ENCODE measurements at places on chromosomes 13 and 19. TPM values are rescaled to one million over a fixed set of nuclear protein-coding genes. Genes with fewer than 3 reads are reported as not detected.

RXFP2 gene
- not detected for polyA plus RNA-seq

- H3K4me1 ChIP-seq: peaks cover 14% of the 10 kb centered on the region
- peak overlapping the region; percentile 82 for H3K4me3 ChIP-seq
- H3K27me3 ChIP-seq: peaks cover 3% of the 10 kb centered on the region
Measured at GRCh38 chr13:23695711-23696464, 125.7 kb downstream of the TNFRSF19 start.

GRCh38 chr13:90732049-90732448 lies 615.4 kb upstream of the MIR17HG start:
- peaks cover 3% of the 10 kb centered on the region for H3K27me3 ChIP-seq
- H3K36me3 ChIP-seq: no peaks in the 10 kb centered on the region
- DNase-seq: no peak
- H3K27ac ChIP-seq: no peak overlapping the region
- H3K4me1 ChIP-seq: no peaks in the 10 kb centered on the region

C19orf85 gene
- not detected for polyA plus RNA-seq

MUC16 gene
- not detected for polyA plus RNA-seq

DNA sequence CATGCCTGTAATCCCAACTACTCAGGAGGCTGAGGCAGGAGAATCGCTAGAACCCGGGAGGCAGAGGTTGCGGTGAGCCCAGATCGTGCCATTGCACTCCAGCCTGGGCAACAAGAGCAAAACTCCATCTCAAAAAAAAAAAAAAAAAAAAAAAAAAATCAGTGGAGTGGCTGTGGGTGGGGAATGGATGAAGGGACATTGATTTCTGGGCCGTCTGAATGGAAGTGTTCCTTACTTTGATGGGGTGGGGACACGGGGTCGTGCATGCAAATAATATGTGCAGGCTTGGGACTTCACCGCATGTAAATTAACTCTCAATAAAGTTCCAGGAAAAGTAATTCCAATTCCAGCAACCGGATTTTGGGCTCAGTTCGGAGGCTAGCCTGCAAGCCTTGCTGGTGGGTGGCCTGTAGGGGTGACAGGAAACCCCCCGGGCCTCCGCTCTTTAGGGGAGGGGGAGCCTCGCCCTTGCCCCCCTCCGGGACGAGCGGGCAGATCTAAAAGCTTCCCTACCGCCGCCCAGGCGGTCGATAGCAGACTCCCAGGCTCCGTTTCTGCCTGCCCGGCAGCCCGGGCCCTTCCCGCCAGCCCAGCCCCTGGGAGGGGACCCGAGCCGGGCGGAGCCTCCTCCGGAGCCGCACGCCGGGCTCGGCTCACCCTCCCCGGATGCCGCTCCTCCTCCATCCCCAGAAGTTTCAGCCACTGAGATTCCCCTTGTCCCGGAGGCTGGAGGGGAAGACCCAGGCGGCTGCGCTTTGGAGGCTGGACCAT lies 48.0 kb upstream of the ADGRE5 start:
- no peak for DNase-seq
- H3K27me3 ChIP-seq: peaks cover 9% of the 10 kb centered on the region
- H3K4me1 ChIP-seq: peaks cover 1% of the 10 kb centered on the region
- peaks cover 4% of the 10 kb centered on the region for H3K36me3 ChIP-seq

- peaks cover 4% of the 10 kb centered on the region for H3K27me3 ChIP-seq
- H3K4me1 ChIP-seq: peaks cover 90% of the 10 kb centered on the region
- DNase-seq: no peak
- no peaks in the 10 kb centered on the region for H3K36me3 ChIP-seq
Measured at GRCh38 chr19:5950741-5951140, 27.2 kb downstream of the RANBP3 start.

DNA sequence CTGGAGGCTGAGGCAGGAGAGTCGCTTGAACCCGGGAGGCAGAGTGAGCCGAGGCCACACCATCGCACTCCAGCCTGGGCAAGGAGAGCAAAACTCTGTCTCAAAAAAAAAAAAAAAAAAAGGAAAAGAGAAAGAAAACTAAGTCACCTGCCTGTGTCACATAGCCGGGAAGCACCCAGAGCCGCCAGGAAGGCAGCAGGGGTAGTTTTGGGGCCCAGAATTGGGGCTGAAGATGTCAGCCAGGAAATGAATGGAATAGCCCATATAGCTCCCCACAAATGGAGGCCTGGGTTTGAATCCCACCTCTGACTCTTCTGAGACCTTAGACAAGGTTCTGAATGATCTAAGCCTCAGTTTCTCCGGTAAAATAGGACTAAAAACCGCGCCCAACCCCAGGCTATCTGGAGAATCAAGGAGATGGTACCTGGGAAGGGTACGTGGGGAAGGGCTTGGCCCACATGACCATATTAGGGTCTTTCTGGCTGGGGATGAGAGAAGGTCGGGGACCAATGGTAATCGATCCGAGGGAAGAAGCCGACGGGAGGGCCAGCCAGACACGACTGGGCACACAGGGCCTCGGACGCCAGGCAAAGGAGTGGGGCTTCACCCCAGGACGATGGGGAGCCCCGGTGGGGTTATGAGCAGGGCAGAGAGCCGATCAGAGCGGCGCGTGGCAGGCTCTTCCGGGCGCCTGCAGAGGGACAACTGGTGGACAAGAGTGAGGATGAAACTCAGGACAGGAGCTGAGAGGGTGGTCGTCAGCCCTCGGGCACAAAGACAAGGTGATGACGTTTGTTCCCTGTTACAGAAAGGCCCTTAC lies 14.4 kb downstream of the CCDC124 start:
- H3K27me3 ChIP-seq: peaks cover 38% of the 10 kb centered on the region
- peak overlapping the region; percentile 92 for H3K4me3 ChIP-seq
- H3K27ac ChIP-seq: peak overlapping the region; percentile 89

DNA sequence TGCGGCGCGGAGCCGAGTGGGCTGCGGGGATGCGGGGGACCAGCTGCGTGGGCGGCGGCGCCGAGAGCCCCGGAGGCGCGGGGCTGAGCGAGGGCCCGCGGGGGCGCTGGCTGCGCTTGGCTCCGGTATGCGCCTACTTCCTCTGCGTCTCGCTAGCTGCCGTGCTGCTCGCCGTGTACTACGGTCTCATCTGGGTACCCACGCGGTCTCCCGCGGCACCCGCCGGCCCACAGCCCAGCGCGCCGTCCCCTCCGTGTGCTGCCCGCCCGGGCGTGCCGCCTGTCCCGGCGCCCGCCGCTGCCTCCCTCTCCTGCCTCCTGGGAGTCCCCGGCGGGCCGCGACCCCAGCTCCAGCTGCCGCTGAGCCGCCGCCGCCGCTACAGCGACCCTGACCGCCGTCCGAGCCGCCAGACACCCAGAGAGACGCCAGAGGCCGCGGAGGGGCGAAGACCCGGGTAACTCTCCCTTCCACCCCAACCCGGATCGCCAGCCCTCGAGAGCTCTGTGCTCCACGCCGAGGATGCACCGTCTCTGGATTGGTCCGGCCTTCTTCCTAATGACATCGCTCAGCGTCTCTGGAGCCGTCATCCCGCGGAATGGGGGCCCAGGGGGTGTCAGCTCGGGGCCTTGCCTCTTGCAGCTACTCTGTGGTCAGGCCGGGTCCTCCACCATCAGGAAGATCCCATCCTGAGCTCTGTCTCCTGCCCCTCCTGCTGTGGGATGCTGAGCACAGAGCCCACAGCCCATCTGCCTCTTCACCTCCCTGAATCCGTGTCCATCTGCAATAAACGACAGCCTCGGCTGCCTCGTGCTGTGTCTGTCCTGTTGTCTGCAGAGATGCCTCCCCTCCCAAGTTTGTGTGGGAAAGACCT lies 441 bp downstream of the INAFM1 start:
- peak overlapping the region; percentile 71 for H3K27ac ChIP-seq
- H3K36me3 ChIP-seq: peaks cover 6% of the 10 kb centered on the region
- H3K4me1 ChIP-seq: peaks cover 22% of the 10 kb centered on the region
- H3K27me3 ChIP-seq: peaks cover 10% of the 10 kb centered on the region

IFNL1 gene
- polyA plus RNA-seq: 2.3 TPM

IRGC gene
- polyA plus RNA-seq: not detected

LHB gene
- polyA plus RNA-seq: not detected

AP1M2 gene
- polyA plus RNA-seq: 1.8 TPM

- no peaks in the 10 kb centered on the region for H3K36me3 ChIP-seq
- DNase-seq: no peak
- peak overlapping the region; percentile 6 for H3K4me3 ChIP-seq
- peaks cover 2% of the 10 kb centered on the region for H3K27me3 ChIP-seq
- peaks cover 15% of the 10 kb centered on the region for H3K4me1 ChIP-seq
- no peak overlapping the region for H3K27ac ChIP-seq
Measured at GRCh38 chr13:95480131-95480545, 72.4 kb upstream of the CLDN10 start.

GRCh38 chr19:28425046-28425931 lies 787.7 kb downstream of the UQCRFS1 start:
- no peak overlapping the region for H3K4me3 ChIP-seq
- H3K36me3 ChIP-seq: no peaks in the 10 kb centered on the region
- peaks cover 42% of the 10 kb centered on the region for H3K4me1 ChIP-seq
- H3K27me3 ChIP-seq: no peaks in the 10 kb centered on the region

DNA sequence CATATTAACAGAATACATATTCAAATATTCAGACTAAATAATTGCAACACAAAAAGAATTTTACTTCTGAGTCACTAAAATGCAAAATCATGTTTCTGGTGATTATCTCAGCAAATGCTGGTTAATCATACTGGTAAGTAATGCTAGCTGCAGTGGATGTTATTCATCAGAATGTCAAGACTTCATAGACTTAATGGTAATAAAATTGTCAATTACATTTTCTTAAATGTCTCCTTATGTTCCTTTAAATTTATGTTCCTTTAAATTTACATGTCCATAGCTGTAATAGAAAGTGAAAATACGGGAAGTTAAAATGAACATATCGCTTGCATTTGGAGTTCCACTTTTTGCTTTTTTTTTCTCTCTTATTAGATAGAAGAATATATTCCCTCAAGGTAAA lies 853.0 kb downstream of the SLITRK6 start:
- no peak for DNase-seq
- no peak overlapping the region for H3K27ac ChIP-seq
- no peaks in the 10 kb centered on the region for H3K27me3 ChIP-seq
- H3K4me3 ChIP-seq: no peak overlapping the region

DNA sequence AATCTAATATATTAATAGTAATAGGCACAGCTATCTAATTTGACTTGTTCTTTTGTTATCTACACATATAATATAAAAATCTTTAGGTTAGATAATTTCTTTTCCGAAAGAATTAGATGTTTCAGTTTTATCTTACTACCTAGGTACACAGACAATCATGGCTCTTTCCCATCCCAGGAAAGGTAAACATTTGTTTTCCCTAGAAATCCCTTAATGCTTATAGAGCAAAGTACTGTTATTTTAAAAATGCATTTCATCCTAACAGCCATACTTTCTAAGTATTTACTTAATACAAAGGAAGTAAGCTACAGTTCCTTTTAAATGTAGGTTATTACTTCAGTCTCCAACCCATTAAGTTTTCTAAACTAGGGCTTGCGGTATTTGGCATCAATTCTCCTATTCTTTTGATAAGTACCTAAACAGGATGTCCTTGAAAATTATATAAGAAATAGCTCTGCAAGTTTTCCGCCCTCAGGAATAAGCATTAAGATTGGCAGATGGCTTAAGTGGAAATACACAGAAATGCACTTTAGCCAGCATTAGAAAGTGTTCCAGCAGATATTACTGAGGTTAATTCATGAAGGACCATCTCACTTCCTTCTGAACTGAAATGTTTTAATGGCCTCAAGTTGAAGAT lies 616.2 kb upstream of the SPRY2 start:
- H3K27ac ChIP-seq: no peak overlapping the region
- no peak overlapping the region for H3K4me3 ChIP-seq
- H3K27me3 ChIP-seq: peaks cover 3% of the 10 kb centered on the region
- DNase-seq: no peak

- H3K27me3 ChIP-seq: peaks cover 2% of the 10 kb centered on the region
- no peaks in the 10 kb centered on the region for H3K36me3 ChIP-seq
- H3K4me3 ChIP-seq: no peak overlapping the region
Measured at GRCh38 chr13:35255241-35255640, 221.2 kb downstream of the MAB21L1 start.

DNA sequence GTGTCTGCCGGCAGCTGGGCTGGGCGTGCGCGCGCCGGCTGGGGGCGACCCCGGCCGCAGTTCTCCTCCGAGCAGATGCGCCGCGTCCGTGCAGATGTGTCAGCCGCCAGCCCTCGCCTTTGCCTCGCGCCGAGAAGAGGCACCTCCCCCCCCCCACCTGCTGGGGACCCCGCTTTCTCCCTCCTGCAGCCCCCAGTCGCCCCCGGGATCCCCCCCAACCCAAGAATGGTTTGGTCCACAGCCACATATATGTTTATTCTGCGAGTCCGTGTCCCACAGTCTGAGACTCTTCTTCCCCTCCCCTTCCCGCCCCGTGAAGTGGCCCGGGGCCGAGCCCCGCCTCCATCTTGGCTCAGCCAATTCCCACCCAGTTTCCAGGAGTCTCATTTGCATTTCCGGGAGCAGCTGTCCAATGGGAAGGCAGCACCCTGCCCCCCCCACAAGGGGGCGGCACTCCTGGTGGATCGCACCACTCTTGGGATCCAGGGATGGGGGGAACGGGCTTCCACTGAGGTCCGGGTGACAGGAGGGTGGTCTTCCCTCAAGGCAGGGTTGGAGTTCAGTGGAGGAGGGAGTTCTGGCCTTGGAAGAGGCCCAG lies 8.6 kb downstream of the ISOC2 start:
- peaks cover 6% of the 10 kb centered on the region for H3K4me1 ChIP-seq
- H3K4me3 ChIP-seq: no peak overlapping the region
- peak; percentile 38 for DNase-seq
- H3K27me3 ChIP-seq: peaks cover 7% of the 10 kb centered on the region
- H3K36me3 ChIP-seq: peaks cover 6% of the 10 kb centered on the region
